ENCODE measurements at places on chromosomes 2 and 18.

DNA sequence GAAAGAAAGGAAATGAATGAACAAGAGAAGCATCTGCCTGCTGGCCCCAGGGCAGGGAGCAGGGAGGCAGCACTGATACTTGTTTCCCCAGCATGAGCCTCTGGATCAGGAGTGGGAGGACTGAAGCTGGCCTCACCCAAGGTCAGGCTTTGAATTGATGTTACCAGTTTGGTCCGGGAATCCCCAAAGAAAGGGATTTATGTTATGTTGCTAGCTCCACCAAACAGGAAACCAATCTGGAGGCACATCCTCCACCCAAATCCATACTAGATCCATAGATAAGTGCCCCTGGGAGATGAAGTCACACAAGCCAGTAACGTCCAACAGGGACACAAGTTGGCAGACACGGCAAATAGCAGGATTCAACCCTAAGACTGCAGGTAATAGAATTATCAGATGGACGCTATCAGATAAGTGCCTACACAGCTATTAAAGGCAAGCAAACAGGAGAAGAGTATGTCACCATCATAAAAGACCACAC, 85.9 kb downstream of the MTCL1 start:
- no peak for DNase-seq

DNA sequence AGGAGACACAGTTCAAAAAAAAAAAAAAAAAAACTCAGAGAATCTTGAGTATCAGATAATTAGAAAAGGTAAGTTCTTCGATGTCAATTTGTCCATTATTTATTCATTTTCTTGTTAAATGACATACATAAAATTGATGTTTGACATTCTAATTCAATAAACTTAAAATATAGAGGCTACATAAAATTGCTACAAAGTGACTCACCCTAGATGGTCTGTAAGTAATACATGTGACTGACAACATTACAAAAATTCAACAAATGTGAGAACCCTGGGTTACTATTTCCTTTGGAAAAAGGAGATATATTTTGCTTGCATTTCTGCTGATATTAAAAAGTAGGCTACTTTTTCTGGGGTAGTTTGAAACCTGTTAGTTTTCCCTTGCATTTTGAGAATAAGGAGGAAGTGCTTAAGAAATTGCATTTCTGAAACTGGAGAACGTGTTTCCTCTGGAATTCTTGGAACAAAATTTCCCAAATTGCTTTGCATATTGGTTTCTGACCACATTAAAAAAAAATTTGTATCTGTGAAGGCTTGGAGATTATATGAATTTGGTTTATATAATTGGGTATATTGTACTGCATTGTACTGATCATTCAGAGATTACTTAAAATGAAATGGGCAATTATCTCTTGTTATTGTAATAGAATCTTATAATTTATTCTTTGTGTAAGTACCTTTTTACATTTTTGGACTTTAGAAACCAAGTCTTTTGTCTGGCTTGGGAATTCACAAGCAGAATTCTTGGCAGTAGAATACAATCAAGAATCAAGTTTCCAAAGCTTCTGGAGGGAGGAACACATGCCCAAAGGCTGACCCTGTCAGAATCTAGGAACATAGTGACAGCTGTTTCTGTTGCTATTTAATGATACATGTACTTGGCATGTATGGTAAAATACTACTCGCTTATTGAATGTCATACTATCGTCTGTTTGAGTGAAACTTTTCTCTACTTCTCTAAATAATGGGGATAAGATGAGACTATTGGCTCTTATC, 106.1 kb downstream of the DSEL start:
- no peak for DNase-seq

DNA sequence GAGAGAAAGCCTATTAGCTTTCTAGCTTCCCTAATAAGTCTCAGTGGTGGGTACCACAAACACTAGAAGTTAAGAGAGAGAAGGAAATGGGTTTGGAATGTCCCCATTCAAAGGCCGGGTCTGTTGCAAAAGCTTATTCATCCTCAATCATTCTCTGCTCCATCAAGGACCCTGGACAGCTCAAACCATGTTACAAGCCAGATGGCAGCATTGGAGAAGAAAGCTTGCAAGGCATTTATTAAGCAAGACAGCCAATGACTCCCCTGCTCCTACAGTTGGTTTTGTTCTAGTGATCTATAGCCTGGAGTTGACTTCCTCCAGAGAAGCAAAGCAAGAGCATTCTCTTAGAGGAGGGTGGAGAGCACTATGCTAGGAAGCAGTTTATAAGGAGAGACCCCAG, 86.9 kb upstream of the LMAN1 start:
- DNase-seq = no peak

- DNase-seq = no peak
Observed at GRCh38 chr2:144382849-144383248, 137.1 kb downstream of the ZEB2 start.

DNA sequence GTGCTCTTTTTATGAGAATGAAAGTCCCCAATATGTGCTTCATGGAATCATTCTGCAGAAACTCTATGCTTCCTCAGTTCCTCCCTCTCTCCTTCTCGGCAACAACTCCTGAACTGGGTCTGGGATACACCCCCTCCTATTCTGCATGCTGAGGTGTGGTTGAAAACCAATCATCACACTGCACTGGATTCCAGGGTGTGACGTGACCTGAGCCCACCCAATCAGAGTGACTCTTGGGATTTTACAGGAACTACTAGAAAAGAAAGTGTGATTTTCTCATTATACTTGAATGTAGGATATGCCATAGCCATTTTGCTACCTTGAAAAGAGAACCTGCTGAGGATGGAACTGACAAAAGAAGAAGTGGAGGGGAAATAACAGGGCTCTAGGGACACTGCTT, 36.3 kb downstream of the ACVR1 start:
- no peak for DNase-seq

- no peak for DNase-seq
Observed at GRCh38 chr2:125526093-125526492, 1129.9 kb upstream of the GYPC start.

GRCh38 chr2:207819021-207819797, 49.5 kb upstream of the FZD5 start:
- no peak for DNase-seq

GRCh38 chr2:61423714-61424113, 47.2 kb downstream of the USP34 start:
- DNase-seq = no peak

DNA sequence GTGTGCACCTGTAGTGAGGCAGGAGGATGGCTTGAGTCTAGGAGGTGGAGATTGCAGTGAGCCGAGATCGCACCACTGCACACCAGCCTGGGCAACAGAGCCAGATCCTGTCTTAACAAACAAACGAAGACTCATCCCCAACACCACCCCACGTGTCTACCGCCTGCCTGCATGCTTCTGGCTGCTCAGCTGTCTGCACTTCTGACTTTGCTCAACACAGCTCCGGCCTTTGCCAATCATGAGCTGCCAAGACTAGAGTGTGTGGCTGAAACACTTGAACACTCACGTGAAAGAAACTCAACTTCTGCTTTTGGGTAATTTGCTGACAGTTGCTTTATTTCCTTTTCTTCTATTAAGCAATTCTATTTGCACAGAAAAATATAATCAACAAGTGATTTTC, 32.1 kb upstream of the SP3 start:
- DNase-seq = no peak

DNA sequence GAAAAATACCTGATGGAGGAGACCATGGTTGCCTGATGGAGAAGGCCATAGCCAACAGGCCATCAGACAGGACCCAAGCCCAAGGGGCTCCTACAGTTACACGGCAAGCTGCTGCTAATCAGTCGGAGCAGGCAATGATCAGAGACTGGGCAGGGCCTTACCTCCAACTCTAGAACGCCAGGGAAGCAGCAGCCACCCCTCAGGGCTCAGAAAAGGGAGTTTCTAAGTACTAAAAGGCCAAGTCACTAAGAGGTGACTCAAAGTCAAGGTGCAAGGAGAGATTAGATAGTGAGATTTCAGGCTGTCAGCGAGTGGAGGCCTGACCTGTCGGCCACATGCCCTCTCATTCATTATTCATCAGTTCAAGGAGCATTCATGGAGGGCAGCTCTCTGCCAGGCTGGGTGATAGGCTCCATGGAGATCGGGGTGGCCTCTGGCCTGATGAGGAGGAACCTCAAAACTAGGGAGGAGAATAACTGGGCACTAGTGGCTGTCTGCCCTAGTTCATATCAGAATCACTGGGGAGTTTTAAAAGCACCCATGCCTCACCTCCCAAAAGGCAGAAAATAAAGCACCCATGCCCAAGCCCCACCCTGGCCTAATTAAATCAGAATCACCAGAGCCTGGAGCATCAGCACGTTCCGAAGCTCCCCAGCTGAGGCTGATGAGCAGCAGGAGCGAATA, 3.6 kb downstream of the VIL1 start:
- DNase-seq = no peak

GRCh38 chr2:150811259-150811855, 323.9 kb upstream of the RND3 start:
- DNase-seq = no peak

- DNase-seq = no peak
Observed at GRCh38 chr2:135662088-135662487, 79.6 kb upstream of the UBXN4 start.

- DNase-seq = no peak
Observed at GRCh38 chr2:88638123-88638650, 10.9 kb upstream of the EIF2AK3 start.

DNA sequence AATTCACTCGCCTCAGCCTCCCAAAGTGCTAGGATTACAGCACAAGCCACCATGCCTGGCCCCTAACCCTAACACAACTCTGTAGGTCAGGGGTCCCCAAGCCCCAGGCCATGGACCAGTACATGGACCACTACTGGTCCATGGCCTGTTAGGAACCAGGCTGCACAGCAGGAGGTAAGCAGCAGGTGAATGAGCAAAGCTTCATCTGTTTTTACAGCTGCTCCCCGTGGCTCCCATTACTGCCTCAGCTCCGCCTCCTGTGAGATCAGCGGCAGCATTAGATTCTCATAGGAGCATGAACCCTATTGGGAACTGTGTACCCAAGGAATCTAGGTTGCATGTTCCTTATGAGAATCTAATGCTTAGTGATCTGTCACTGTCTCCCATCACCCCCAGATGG, 201.7 kb downstream of the NRP2 start:
- no peak for DNase-seq

- DNase-seq = no peak
Observed at GRCh38 chr18:32056613-32057358, 34.9 kb upstream of the RNF138 start.

DNA sequence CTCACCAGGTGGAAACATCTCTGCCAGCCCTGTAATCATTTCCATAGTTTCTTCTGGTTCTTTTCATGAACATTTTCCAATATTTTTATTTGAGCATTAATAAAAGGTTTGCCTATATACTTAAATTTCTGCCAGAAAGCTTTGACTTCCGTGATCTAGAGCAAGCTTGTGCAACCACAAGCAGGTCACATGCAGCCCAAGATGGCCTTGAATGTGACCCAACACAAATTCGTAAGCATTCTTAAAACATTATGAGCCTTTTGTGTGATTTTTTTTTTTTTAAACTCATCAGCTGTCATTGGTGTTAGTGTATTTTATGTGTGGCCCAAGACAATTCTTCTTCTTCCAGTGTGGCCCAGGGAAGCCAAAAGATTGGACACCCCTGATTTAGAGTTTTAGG, 51.6 kb downstream of the NEDD4L start:
- DNase-seq = no peak

DNA sequence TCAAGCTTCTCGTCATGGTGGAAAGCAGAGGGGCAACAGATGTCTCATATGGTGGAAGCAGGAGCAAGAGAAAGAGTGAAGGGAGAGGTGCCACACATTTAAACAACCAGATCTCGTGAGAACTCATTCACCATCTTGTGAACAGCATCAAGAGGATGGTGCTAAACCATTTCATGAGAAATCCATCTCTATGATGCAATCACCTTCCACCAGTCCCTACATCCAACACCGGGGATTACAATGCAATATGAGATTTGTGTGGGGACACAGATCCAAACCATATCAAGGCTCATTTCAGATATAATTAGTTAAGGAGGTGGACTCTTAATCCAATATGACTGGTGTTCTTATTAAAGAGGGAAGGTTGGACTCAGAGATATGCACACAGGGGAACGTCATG, 272.8 kb downstream of the KCNS3 start:
- DNase-seq = no peak

DNA sequence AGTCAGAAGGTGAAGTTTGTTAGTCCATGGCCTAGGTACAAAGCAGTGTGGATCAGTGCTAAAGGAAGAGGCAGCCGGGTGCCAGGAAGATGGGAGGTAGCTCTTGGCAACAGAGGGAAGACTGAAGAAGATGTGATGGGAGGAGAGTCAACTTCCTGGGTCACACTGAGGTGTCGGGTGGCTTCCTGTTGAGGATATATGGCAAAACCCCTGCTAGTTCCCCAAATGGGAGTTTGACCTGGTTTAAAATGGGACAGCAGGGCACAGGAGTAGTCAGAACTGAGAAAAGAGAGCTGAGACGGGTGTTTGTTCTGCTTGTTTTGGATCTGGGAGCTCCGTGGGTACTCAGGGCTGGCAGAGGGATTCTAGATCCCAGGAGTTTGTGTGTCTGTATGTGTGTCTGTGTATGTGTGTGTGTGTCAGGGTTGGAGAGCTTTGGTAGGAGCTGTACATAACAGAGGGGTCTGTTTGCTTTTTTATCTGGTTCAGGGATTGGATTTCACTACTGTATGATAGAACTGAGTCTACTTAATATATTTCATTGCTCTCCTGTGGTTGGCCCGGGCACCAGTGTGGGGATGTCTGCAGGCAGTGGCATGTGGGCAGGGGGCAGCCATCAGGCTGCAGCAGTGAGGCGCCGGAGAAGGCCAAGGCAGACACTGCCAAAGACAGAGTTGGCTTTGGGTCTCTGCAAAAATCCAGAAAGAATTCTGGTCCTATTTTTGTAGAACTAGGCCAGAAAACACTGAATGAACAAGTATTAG, 17.1 kb downstream of the MXD1 start:
- no peak for DNase-seq

- no peak for DNase-seq
Observed at GRCh38 chr2:241895712-241896641, 26.4 kb downstream of the RTP5 start.

DNA sequence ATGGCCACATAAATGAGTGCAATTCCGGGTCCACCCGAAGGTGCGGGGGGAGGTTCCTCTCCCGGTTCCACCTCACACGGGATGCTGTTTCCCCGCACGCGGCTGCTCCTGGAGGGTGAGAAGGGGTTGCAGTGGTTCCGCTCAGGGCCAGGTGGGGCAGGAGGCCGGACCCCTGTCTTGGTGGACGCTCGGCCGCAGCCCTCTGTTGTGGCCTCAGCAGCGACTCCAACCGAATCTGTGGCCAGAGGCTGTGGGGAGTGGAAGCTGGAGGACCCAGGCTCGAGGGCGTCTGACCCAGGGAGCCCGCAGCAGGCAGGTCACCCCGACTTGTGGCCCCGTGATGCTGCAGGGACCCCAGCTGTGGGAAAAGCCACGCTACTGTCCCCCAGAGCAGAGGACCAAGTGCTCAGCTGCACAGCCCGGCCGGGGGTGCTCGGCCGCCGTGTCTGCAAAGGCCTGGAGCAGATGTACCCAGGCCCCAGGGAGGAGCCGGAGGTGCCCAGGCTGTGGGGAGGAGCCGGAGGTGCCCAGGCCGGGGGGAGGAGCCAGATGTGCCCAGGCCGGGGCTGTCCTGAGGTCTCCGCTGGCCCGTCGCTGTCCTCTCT, 83.9 kb downstream of the RTP5 start:
- DNase-seq = no peak

Data from NCI-H2107 (cell line).